ENCODE measurements at places on chromosomes 2 and 18.

DNA sequence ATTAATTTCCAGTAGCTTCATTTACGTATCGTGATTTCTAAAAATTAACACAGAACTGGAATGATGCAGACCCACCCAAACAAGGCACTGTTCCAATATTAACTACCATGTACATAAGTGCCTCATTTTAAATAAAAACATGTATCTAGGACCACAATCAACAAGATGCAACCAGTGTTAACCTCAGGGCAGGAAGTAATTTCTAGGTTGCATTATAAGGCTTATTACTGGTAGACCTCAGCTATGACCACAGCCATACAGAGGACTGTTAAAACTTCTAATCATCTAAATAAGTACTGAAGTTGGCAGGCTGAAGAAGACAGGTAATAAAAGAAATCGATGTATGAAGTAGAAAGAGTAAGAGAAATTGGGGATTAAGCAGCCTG lies 262.9 kb downstream of the HDAC4 start:
- H3K4me1 ChIP-seq = no peaks in the 10 kb centered on the region
- H3K27me3 ChIP-seq = no peaks in the 10 kb centered on the region
- H3K27ac ChIP-seq = no peak overlapping the region
- DNase-seq = no peak
- H3K4me3 ChIP-seq = no peak overlapping the region

GRCh38 chr2:165886487-165887146 lies 67.0 kb downstream of the TTC21B start:
- no peaks in the 10 kb centered on the region for H3K4me1 ChIP-seq
- H3K4me3 ChIP-seq = no peak overlapping the region
- peaks cover 7% of the 10 kb centered on the region for H3K36me3 ChIP-seq
- no peaks in the 10 kb centered on the region for H3K27me3 ChIP-seq
- H3K27ac ChIP-seq = no peak overlapping the region

DNA sequence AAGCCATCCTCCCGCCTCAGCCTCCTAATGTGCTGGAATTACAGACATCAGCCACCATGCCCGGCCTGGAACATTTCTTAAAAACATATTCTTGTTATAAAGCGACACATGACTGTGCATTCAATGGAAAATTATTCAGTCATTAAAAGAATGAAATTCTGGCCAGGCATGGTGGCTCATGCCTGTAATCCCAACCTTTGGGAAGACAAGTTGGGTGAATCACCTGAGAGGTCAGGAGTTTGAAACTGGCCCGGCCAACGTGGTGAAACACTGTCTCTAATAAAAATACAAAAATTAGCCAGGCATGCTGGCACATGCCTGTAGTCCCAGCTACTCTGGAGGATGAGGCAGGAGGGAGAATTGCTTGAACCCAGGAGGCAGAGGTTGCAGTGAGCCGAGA lies 21.6 kb upstream of the RPRD1A start:
- no peak overlapping the region for H3K27ac ChIP-seq
- no peaks in the 10 kb centered on the region for H3K36me3 ChIP-seq

GRCh38 chr2:60961457-60961856 lies 56.1 kb upstream of the PEX13 start:
- H3K27ac ChIP-seq = no peak overlapping the region
- no peak overlapping the region for H3K4me3 ChIP-seq
- H3K36me3 ChIP-seq = no peaks in the 10 kb centered on the region
